Activated CD4-positive, CD25-positive, alpha-beta regulatory T cell treated with anti-CD3 and anti-CD28 coated beads, Interleukin-2, amount 50 U/mL, for 72 hours (primary cell): ENCODE measurements at places on chromosomes 16 and 17.

DNA sequence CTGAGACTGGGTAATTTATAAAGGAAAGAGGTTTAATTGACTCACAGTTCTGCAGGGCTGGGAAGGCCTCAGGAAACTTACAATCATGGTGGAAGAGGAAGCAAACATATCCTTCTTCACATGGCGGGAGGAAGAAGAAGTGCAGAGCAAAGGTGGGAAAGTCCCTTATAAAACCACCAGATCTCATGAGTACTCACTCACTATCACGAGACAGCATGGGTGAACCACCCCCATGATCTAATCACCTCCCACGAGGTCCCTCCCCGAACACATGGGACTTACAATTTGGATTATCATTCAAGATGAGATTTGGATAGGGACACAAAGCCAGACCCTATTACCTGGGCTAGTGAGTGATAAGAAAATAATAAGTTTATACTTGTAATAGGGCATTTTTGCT, 70.6 kb upstream of the HS3ST2 start:
- DNase-seq, result no peak

GRCh38 chr17:68910251-68910705, 44.9 kb downstream of the ABCA8 start:
- DNase-seq, result no peak

- no peak for DNase-seq
Observed at GRCh38 chr16:59737274-59737673, 1003.2 kb upstream of the GOT2 start.

DNA sequence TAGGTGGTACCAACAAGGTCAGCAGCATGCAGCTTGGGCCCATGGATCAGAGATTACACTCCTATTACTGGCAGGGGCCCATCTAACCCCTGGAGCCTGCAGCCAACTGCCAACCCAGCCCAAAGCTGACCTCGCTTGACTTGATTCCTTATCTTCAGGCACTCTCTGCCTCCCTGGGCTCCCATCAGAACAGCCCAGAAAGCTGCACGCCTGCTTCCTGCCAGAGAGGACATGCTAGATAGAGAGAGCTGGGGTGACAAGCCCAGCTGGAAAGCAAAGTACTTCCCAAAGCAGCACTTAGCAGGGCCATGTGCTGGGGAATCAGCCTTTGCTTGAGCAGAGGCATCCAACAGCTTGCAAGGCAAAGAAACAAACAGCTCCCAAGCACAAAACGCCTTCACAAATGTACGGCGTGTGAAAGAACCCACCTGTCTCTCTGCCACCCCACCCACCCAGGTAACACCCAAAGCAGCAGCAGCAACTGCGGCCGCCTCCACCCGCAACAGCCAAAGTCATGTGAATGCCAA, 74.2 kb upstream of the NLK start:
- no peak for DNase-seq

DNA sequence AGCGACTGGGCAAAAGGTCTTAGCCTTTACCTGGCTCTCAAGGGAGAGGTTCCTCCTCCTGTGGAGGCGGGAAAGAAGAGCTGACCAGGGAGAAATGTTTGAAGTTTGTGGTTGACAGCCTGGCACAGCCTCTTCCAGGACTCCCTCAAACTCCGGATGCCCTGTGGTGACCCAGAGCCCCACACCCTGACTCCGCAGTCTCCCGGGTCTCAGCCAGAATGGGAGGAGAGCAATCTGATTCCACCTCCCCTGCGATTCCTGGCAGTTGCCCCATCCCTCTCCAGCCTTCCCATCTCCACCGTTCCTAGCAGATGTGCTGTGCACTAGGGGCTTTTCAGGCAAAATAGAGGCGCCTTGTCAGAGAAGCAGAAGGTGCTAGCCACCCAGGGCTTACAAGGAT, 5.5 kb upstream of the DNAI2 start:
- no peak for DNase-seq

DNA sequence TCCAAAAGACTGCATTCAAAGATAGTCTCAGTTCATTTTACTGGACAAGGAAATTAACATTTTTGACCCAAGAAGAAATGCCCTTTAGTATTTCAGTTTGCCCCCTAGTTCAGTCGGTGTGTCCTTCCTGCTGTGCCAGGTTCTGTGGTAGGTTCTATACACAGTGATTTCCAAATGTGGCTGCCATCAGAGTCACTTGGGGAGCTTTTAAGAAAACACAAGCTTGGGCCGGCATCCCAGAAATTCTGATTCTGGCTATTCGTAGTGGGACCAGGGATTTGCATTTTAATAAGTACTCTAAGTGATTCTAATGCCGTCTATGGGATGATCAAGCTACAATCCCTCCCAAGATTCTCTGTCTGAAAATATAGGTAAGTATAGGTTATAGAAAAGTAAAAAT, 10.2 kb downstream of the RSPRY1 start:
- DNase-seq, result no peak

GRCh38 chr17:1385861-1386260, 14.2 kb downstream of the YWHAE start:
- no peak for DNase-seq

DNA sequence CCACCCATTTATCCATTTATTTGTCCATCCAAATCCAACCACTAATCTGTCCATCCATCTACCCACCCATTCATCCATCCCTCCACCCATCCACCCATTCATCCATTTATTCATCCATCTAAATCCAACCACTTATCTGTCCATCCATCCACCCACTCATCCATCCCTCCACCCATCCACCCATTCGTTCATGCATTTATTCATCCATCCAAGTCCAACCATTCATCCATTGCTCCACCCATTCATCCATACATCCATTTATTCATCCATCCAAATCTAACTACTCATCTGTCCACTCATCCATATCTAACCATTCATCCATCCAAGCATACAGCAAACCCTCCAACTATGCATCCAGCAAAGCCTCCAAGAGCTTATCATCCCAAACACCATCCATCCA, 267.3 kb downstream of the XYLT1 start:
- no peak for DNase-seq

GRCh38 chr16:54422569-54422978, 136.0 kb upstream of the IRX3 start:
- DNase-seq, result no peak

DNA sequence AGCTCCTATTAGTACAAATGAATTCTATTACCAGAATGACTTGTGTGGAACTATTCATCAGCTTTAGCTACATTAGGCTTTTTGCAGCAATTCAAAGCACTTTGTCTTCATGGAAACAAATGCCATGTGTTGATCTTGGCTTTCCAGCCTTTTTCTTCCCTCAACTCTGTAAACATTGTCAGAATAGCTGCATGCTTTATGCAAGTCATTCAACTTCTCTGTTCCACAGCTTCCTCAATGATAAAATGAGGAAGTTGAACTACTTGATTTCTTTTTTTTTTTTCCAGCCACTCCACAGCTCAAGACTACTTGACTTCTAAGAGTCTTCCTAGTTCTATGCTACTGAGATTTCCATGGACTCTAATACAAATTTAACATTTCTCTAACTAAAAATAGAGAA, 41.1 kb downstream of the KIAA0753 start:
- DNase-seq, result no peak
